ENCODE measurements at places on chromosomes 2 and 18.

- DNase-seq = no peak
These were observed 505 bp upstream of the ACYP2 start for GRCh38 chr2:54114936-54115283.

GRCh38 chr2:110905217-110905616 is 172.8 kb downstream of the ACOXL start:
- no peak for DNase-seq

GRCh38 chr2:182792441-182792840 is 74.0 kb downstream of the FRZB start:
- DNase-seq = no peak

- DNase-seq = no peak
These were observed 105.3 kb downstream of the ZNF516 start for GRCh38 chr18:76389716-76390115.

DNA sequence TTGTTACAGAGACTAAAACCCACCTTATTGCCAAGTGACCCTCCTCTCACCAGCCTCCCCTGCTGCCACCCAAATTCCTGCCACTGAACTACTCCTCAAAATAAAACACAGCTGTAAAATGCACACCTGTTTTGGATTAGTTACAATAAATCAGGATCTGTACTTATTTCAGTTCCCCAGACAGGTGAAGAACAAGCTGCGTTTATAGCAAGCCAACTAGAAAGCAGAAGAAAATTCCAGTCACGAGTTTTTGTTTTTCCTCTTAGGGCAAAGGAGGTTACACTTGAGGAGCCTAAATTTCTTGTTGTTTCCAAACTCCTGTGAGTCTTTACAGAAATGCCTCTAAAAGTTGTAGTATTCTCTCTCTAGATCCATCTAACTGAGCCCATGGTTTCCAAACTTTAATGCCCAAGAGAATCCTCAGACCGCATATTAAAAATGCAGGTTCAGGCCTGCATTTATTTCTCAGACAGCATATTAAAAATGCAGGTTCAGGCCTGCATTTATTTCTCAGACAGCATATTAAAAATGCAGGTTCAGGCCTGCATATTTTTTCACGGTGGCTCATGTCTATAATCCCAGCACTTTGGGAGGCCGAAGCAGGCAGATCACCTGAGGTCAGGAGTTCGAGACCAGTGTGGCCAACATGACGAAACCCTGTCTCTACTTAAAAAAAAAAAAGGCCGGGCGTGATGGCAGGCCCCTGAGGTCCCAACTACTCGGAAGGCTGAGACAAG is 62.2 kb downstream of the ALPK2 start:
- no peak for DNase-seq
